Esophagus muscularis mucosa (tissue), 4 donors: ENCODE measurements at places on chromosomes 16 and 17.

DNA sequence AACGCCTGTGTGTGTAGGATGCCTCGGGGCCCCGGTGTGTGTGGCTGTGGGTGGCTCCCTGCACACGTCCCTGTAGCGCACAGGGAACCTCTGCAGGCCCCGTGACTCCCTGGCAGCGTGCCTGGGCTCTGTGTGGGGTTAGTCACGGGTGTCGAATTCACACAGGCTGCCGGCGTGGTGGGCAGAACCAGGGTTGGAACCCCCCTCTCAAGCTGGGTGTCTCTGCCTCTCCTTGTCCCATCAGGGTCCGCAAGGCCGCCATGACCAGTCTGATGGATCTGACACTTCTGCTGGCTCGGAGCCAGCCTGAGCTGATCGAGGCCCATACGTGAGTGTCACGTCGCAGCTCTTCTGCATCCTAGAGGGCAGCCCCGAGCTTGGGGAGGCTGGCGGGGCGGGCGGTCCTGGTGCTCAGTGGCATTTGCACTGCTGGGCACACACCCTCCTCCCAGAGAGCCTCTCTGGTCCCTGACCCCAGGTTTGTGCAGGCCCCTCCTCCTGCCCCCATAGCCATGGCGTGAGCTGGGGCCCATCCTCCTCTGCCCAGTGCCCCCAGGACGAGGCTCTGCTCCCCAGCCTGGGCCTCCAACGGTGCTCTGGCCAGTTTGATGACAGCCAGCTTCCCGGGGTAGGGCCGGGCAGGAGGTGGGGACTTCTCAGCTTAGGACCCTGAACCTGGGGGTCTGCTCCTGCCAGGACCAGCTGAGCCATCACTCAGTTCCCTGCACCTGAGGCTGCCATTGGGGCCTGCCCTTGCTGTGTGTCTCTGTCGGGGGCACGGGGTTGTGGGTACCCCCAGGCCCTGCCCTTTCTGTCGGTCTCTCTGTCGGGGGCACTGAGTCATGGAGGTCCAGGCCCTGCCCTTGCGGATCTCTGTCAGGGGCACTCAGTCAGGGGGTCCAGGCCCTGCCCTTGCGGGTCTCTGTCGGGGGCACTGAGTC is 88.1 kb upstream of the ZNF750 start:
- no peak for DNase-seq

DNA sequence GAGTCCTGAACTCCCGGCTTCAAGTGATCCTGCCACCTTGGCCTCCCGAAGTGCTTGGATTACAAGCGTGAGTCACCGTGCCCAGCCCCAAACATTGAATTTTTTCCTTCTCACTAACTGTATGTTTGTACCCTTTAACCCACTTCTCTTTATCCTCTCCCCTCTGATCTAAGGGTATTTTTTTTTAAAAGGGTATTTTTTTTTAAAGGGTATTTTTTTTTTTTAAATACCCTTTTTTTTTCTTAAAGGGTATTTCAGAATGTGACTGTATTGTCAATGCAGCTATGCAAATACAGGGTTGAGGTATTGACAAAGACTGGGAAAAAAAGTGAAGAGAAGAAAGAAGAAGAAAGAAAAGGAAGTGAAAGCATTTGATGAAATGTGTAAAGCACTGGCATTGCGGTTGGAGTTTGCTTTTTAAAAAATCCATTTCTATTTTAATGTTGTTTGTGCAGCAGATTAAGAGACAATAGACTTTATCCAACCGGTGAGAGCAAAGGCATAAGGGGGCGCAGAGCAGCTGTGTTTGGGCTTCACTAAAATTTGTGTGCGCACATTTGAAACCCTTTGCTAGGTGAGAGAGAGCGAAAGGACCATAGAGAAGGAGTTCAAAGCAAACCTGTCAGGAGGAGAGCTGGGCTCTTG is 42.4 kb downstream of the SYT17 start:
- no peak for DNase-seq

- no peak for DNase-seq
Observed at GRCh38 chr17:58398574-58399266, 18.6 kb downstream of the RNF43 start.

DNA sequence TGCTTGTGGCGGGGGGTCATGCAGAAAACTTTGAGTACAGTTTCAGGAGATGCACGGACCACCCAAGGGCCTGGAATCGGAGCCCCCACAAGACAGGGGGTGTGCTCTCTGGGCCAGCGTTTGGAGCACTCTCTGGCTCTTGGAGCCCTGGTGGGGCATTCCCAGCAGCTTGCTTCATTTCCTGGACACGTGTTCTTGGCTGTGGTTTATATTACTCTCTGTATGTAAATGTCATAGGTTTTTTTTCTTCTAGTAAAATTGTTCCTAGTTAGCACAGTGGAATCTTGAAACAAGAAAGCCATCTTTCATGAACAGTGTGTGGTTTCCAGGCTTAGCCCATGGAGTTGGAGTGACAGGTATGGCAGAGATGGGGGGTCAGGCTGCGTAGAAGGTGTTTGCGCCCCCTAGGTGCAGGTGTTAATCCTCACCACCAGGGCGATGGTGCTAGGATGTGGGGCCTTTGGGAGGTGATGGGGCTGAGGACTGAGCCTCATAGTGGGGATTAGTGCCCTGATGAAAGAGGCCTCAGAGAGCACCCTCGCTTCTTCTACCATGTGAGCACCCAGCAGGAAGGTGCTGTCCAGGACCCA is 79.8 kb downstream of the JPH3 start:
- no peak for DNase-seq

DNA sequence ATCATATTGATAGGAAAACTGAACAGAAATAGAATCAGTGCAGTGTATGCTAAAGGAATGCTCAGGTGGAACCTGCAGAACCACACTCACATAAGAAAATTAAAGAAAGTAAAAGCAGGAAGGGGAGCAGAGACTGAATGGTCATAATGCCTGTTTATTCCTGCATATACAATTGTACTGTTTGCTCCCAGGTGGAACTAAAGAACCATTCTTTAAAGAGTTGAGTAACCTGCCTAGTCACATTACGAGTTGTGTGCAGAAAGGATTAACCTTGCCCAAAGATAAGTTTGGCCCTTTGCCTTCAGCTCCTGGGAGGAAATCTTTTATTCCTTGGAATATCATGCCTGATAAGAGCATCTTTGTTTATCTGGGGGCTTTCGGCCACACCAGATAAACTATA is 434.7 kb downstream of the KIF2B start:
- no peak for DNase-seq

- no peak for DNase-seq
Observed at GRCh38 chr17:44102849-44103622, 20.4 kb downstream of the HDAC5 start.

DNA sequence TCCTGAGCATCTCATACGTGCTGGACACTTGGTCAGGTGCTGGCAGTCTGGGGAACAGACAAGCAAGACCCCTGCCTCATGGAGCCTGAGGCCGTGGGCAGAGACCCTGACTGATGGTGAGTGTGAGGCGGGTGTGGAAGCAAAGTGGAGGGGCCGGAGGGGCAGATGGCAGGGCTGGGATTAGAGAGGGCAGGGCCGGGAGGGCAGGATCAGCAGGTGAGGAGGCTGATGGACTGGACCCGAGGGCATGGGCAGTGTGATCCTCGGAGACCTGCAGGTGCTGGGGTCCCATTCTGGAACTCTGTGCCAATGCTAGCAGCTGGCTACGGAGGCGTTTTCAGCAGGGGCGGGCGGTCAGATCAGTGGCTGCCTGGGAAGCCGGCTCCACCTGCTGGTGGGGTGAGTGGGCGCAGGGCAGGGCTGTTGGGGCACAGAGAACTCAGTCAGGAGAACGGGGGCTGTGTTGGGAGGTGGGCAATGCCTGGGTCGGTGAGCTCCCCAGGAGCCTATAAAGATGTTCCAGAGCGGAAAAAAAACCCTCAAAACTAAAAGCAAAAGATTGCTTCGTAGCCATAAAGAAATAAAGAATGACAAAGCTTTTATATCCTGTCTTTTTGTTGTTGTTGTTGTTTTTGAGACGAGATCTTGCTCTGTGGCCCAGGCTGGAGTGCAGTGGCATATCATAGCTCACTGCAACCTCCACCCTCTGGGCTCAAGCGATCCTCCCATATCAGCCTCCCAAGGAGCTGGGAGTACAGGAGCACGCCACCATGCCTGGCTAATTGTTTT is 8.9 kb upstream of the C16orf74 start:
- DNase-seq, result no peak

GRCh38 chr16:813204-813915 is 12.8 kb upstream of the GNG13 start:
- no peak for DNase-seq

- DNase-seq, result no peak
Observed at GRCh38 chr16:57260294-57260929, 15.4 kb downstream of the ARL2BP start.

DNA sequence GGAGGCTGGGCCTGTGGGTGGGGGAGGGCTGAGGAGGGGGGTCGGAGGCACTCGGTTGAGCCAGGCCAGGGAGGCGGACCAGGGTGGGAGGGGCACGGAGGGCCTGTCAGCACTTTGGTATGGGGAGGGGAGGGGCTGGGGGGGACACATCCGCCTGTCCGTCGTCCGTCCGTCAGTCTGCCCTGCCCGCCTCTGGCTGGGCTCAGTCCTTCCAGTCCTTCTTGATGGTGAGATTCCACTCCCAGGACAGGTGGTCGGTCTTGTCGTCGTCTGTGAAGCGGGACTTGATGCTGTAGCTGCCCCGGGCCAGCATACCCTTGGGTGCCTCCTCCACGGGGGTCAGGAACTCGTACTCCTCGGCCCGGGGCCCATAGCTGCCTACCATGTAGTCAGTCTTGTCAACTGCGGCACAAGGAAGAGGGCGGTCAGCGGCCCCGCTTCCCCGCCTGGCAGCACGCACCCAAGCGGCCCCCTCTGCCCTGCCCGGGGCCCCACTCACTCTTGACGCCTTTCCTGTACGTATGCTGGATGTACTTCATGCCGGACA is 2.4 kb downstream of the ARHGDIA start:
- no peak for DNase-seq

DNA sequence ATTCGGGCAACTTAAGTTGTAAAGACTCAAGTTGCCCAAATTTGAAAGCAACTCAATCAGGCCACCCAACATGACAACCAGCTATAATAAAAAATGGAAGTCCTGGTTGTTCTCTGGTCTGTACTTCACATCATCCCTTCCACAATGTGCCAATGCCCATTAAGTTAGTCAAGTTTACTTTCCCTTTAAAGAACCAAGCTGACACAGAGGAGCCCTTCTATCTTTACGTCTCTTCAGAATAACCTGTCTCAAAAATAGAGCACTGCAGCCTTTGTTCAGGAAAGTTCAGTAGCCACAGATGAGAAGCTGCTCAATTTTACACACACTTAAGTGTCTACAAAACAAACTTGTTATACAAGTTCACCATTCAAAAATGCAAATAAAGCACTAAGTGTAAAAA is 75.1 kb upstream of the C17orf78 start:
- no peak for DNase-seq

DNA sequence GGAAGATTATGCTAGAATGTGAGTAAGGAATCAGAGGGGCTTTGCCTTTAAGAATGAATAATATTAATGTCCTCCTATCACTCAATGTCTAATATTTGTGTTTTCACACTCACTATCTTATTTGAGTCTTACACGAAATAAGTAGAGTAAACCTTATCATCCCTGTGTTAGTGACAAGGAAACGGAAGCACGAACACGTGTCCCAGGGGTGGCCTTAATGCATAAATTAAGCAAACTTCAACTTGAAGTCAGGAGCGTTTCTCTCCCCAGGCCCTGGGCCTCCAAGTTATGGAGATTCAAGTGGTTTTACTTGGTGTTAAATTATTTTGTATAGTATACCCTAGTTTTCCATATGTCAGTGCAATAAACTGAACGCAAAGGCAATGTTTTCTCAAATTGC is 96.0 kb downstream of the WDR59 start:
- DNase-seq, result no peak

- DNase-seq, result no peak
Observed at GRCh38 chr16:27816561-27816960, 247.0 kb downstream of the GSG1L start.

DNA sequence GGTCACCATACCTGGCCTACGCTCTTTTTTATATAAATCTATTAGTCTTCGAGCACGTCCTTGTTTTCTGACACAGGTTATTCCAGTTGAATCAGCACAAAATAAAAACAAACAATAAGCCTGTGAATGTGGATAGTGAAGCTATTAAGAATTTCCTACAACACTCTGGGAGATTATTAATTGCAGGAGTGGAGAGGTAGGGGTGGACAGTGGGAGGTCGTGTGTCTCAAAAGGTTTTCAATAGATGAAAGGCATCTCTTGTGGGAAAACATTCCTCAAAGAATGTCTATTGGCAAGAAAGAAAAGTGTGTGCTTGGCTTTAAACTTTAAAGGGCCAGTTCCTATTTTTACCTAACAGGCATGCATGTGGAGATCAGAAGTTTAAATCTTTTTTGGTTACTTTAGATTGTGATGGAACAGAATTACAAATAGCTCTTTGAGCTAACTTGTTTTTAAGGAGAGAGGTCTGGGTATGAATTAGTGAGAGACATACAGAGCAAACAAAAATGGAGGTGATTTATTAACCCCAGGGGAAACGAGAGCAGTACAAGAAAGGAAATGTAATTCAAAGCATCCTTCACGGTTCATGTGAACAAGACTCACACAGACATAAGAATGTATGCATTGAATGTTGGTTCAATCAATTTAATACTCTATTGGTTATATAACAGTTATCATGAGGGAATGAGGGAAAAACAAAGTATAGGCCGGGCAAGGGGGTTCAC is 9.0 kb downstream of the SMYD4 start:
- no peak for DNase-seq

DNA sequence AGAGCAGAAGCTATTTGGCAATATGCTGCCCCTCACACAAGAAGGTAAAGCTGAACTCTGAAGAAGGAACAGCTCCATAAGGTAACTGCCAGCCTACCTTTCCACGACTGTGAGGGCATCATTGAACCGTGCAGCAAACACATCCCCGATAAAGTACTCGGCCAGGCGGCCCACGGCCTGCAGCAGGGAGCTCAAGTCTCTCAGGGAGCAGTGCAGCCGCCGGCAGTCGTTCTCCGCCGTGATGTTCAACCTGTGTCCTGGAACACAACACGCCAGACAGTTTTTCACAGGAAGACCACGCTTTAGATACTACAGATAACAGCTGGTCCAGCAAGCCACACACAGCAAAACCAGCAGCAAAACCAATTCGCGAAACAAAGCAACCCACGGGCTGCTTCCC is 62.1 kb upstream of the GSG1L start:
- no peak for DNase-seq

GRCh38 chr17:51651513-51652298 is 391.4 kb downstream of the UTP18 start:
- no peak for DNase-seq

- DNase-seq, result no peak
Observed at GRCh38 chr16:87826798-87827587, 42.3 kb downstream of the SLC7A5 start.
